M059J (cell line): ENCODE measurements at places on chromosomes 5 and 9. TPM values are rescaled to one million over a fixed set of nuclear protein-coding genes. Genes with fewer than 3 reads are reported as not detected.

GRCh38 chr9:126223798-126224531 is 102.7 kb upstream of the MVB12B start:
- no peak for DNase-seq

- DNase-seq: no peak
Observed at GRCh38 chr9:19101203-19101602, 1.5 kb downstream of the HAUS6 start.

DNA sequence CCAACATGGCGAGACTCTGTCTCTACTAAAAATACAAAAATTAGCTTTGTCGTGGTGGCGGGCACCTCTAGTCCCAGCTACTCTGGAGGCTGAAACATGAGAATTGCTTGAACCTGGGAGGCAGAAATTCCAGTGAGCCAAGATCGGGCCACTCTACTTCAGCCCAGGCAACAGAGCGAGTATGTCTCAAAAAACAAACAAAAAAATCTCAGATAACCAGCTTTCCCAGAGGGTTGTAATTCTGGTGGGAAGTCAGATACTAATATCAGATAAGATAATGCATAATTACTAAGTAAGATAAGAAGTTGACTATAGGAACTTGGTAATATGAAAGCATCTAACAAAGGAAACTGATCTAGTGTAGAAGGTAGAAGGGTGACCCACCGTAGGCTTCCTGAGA is 60.6 kb downstream of the PCDH1 start:
- no peak for DNase-seq

- DNase-seq: peak; percentile 73
Observed at GRCh38 chr5:172932313-172933017, 26.8 kb upstream of the RPL26L1 start.

- DNase-seq: peak; percentile 58
Observed at GRCh38 chr5:152170350-152170749, 234.7 kb downstream of the NMUR2 start.

Gene EMB
- total RNA-seq: 1.2 and 1.3 TPM in 2 replicates

Gene SLC6A19
- not detected in 2 replicates for total RNA-seq
